ENCODE measurements at places on chromosomes 13 and 19.
A peak's percentile ranks its signal among the peaks of the same experiment; 100 is the strongest.

DNA sequence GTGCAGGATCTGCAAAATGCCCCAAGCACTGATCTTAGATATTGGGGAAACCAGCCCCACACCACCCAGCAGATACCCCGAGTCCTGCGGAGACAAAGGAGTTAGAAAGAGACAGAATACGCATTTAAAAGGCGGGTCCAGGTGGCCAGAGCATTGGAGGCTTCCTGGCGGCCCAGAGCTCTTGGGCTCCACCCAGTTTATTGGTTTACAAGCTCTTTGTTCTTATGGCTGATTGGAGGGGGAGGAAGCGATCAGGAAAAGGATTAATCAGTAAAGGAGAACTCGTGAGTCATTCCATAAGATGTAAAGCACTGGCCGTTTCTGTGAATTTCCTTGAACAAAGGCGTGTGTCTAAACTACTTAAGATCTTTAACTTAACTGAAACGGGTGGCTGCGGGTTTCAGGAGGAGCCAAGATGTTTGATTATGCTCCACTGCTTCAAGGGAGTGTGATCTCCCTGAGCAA is 926 bp downstream of the ZNF587 start:
- no peak for DNase-seq

- no peak for DNase-seq
Observed at GRCh38 chr19:23313196-23313595, 63.0 kb upstream of the ZNF724 start.

- DNase-seq = no peak
Observed at GRCh38 chr13:51802631-51803418, 1.1 kb downstream of the DHRS12 start.

DNA sequence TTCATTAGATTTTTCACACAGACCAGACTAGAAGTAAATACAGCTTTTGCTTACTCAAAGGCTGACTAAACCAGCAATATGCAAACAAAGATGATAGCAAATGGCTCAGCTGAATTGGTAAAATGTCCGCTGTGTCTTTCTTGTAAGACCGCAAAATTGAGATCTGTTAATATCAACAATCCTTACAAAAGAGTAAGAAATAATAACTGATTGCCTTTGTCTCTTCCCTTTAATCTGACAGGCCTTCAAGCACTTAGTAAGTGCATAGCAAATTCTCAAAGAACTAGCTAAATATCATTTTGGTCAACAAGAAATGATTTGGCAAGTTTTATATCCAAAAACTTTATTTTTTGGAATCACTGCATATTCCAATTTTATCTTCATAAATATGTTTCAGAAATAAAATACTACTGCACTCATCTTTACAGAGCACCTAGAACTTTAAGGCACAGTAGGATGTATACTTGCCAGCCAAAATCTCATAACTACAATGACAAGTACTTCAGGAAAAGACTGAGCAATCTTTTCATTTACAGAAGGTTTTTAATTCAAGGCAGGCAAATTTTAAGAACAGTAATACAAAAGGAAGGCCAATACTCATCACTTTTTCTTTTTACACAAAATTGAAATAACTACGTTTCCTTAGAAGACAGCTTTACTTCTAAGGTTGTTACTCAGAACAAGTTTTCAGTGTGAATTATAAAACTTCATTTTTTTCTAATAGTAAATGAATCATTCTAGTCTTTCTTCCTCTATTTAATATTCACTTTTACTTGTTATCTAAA is 1.1 kb downstream of the ELF1 start:
- no peak for DNase-seq

DNA sequence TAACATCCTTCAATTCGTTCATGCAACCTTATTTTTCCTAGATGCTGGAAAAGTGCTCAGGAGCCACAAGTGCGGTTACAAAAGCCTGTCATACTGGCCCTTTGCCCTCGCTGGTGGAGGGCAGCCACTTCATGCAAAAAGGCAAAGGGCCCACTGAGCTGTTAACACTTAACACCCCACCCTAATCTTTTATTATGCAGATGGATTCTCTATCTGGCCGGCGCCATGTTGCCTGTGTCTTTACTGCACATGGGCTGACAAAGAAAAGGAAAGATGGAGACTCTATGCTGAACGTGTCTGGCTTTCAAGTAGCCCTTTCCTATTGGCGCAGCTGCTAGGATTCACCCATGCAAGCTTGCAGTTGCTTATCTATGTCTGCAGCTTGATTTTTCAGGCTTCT is 10.8 kb downstream of the OR7D2 start:
- DNase-seq = no peak

DNA sequence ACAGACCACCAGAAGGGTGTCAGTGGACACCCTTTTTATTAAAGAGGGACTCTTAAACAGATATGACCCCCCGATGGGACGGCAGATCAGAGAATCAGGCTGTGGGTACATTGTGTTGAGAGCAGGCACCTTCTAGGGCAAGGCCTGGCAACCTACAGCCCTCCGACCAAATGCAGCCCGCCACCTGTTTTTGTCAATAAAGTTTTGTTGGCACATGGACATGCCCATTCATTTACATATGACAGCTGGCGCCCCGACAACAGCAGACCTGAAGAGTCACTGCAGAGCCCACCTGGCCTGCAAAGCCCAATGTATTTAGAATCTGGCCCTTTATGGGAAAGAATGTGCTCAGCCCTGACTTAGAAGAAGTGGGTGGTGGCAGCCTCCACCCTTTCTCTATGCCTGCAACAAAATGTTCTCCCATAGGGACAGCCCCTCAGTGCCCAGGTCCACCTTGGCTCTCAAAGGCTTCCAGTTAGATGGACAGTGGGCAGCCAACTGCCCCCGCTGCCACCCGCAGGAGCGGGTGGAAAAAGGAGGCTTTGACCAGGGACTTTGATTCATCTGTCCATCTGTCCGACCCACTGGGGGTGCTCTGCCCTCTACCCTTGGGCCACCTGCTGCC is 184.9 kb downstream of the PTPRS start:
- DNase-seq = no peak

- DNase-seq = no peak
Observed at GRCh38 chr13:38012096-38012495, 142.5 kb upstream of the TRPC4 start.

- DNase-seq = no peak
Observed at GRCh38 chr13:26412936-26413716, 144.4 kb upstream of the WASF3 start.

DNA sequence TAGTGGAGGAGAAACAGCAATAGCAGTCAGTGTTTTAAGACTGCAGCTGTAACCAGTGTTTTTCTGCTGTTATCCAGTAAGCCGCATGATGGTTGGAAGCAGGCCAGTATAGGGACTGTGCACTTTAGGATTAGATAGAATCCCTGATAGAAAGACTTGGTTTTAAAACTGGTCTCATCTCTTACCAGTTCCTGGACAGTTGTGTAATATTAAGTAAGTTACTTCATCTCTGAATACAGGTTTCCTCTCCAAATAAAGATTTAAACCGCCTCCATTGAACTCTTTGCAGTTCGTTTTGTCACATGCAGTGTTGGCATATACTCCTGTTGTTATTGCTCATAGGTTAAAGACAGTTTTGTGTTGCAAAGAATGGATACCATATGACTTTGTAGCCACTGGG is 25.6 kb downstream of the URI1 start:
- DNase-seq = no peak

DNA sequence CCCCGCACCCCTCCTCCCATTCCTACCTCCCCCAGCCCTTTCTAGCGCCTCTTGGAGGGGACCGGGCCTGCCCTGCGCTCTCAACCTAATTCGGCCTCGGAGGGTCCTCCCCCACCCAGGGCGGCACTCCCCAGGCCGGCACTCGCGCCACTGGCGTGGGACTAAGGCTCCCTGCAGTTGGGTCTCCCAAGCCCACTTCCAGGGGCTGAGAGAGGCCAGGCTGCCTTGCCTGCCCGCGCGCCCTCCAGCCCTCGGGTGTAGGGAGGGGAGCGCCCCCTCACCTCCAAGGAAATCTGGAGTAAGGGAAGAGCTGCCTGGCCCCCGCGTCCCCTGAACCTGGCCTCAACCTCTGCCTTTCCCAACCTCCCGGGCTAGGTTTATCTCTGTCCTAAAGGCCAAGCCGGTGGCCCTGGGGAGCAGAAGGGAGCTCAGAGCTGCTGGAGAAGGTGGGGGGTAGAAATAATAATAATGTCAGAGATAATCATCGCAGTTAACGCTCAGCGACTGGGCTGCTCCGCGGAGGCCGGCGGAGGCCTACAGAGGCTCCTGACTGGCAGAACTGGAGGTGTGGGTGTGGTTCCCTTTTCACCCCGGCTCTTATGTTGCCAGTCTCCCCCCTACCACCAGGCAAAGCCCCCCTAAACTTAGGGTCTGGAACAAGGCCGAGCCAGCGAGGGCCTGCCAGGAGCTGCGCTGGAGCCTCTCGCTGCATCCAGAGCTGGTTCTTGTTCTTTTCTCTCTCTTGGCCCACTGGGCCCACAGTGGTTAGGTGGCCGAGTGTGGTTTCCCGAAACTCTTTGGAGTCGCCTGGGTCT is 9.6 kb downstream of the ZIC2 start:
- no peak for DNase-seq

GRCh38 chr19:18306209-18306887 is 16.5 kb downstream of the LSM4 start:
- no peak for DNase-seq

DNA sequence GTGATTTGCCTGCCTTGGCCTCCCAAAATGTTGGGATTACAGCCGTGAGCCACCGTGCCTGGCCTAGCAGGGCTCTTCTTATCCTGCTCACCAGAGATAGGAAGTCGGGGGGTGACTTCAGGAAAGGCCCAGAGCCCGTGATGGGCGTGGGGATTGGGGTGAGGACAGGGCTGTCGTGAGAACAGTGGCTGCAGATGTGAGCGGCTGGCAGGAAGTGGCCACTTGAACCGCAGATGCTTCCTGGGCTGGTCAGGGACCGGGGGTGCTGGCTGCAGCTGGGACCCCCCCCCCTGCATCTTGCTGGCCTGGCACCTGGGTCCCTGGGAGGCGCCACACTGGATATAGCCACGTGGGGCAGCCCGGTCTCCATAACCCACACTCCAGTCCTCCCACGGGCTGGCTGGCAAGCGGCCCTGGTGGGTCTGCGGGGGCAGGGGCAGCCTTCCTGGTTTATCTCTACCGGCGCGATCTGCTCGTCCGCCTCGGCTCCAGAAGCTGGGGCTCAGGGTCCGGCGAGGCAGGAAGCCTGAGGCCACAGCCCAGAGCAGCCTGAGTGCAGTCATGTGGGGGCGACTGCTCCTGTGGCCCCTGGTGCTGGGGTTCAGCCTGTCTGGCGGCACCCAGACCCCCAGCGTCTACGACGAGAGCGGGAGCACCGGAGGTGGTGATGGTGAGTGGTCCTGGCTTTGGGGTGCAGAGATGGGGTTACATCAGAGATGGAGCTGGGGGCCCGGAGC is at the start of gene F2RL3:
Gene F2RL3 (plus strand): TSS at position 371 of the 737 bp plus-strand sequence. CDS start 191 bp downstream, at position 562.
- peak; percentile 14 for DNase-seq

GRCh38 chr19:8393871-8394250 is 3.7 kb downstream of the RAB11B start:
- DNase-seq = no peak

DNA sequence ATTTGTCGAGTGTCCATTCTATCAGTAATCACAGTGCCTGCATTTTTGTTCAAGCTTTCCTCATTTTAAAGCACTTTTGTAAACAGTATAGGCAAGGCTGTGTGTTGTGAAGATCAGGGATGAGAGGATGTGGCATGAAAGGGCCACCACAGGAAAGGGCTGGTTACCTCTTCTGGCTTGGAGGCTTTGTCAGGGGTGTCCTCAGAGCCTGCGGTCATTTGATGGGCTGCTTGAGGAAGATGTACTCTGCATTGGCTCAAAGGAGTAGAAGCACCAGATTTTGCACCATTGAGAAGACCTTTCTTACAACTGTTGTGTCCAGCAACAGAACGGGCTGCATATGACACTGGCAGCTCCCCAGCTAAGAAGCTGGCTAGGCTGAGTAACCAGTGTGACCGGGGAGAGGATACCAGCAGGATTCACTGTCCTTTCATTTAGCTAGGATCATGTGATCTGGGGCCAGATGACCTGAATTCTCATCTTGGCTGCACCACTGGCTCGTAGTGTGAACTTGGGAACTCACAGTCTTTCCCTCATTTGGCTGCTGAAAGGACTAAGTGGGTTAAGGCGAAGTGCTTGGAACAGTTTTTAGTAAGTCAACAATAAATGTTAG is 380.2 kb downstream of the FGF9 start:
- DNase-seq = no peak

DNA sequence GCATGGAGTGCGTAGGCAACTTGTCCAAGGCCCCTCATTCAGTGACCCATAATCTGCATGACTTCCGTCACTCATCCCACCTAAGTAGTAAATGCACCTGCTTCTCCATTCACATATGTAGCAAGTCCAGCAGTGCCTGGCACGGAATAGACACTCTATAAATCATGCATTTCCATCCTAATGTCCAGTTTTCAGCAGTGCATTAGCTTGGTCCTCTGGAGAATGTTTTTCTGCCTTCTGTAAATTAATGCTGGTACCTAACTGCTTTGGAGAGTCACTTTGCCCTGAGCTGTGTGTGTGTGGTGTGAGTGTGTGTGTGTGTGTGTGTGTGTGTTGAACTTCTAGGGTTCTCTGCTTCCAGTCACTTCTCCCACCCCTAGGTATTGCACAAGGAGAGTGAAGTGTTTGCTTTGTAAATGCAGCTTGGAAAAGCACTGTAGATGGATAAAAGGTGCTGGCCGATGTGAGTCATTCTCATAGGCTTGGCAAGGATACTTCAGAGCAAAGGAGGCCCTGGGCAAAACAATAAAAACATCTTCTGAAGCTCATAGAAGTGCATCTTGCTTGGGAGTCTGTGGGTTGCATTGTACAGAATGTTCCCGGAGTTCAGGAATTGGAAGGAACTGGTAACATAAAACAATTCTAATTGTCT is 181.8 kb downstream of the KATNAL1 start:
- DNase-seq = peak; percentile 43

DNA sequence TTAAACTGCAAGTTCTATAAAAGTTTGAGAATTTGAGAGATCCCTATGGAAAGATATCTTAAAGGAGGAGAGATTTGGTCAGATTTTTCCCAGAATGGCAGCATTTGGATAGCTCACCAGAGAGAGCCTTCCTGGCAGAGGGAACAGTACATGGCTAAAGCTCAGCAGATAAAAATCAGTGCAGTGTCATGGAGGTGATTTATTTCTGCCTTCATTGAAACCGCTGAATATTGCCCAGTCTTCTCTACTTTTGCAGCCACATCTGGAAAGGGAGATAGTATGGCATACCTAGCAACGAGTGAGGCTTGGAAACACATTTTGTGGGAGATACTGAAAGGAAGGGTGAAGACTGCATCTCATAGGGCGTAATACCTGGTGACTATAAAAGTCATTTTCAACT is 155.2 kb downstream of the RFC3 start:
- no peak for DNase-seq

DNA sequence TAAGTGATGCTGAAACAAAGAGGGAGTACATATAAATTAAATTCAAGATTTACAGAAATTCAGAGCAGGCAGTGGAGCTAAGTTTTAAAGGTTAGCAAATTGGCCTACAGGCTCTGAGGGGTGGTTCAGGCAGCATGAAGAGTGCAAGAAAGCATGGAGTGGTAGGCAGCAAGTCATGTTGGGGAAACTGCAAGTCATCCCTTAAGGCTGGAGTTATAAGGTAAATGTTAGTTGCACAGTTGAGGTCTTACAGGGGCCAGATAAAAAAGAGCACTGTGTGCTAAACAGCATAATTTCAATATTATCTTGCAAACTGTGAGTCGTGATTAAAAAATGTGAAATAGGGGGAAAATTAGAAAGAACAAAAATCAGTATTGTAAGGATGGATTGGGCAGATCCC is 106.2 kb downstream of the VWA8 start:
- no peak for DNase-seq

Measured in fibroblast of skin of scalp (primary cell).